ENCODE measurements at places on chromosomes 6 and 20.

DNA sequence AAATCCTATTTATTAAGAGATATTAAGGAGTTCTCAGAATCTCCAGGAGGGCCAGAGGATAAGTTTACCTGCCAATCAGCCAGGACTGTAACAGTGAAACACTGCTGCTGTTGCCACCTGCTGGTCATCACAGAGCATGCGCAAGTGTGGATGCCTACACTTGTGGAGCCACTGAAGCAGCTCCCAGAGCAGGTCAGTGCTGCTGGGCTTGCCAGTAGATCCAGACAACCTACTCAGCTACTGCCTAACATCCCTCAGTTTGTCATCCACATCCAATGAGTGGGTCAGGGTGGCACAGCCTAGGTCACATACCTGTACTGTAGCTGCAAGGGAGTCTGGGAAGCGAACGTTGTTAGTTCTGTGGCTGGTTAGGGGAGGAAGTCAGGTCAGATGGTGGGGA, 18.3 kb upstream of the NHSL1 start:
- peak; percentile 33 for DNase-seq

- DNase-seq = no peak
Observed at GRCh38 chr6:166977621-166978525, 21.3 kb upstream of the CEP43 start.

DNA sequence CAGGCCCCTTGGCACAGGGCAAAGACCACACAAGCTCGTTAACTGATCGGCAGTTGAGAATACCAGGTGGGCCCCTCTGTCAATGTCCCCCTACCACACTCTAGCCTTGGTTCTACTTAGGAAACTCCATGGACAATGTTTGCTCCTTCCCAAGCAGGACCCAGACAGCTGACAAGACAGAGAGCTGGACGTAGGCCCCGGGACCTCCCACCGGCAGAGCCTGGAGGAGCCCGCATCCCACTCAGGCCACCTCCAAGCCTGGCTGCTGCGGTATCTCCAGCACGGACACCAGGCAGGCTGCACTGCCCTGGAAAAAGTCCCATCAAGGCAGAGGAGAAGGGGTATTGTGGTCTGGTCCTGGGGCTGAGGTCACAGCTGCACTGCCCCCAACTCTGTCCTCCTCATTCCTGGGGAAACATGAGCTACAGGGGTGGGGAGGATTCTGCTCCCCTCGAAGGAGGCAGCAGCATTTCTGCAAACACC, 6.2 kb upstream of the GRM4 start:
- no peak for DNase-seq

DNA sequence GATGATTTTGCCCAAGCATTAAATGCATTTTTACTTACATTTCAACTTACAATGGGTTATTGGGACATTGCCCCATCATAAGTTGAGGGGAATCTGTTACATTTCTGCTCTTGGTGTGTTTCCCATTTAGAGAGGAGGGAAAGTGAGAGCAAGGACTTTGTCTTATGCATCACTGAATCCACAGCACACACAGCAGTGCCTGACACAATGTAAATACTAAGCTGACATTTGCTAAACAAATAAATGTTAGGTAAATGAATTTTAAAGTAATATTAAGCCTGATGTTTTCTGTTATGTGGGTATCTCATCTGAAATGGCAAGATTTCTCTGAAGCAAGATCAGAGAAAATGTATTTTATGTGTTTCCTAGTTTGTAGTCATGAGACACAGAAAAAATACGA, 143.6 kb upstream of the STXBP5 start:
- no peak for DNase-seq

DNA sequence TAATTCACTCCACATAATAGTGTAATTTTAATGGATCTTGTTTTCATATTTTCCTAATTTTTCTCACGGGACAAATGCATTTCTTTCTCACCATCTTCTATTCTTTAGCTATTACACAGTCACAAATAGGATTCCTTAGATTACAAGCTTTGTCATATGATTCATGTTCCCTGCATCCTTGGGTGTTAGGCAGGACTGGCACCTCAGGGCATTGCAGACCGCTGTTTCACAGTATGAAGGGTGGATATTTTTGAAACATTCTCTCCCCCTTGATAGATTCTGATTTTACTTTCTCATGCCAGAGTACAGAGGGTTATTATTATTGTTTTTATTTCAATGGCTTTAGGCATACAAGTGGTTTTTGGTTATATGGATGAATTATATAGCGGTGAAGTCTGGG, 602.5 kb downstream of the PHF3 start:
- no peak for DNase-seq
